Activated T-helper 1 cell treated with anti-CD3 and anti-CD28 coated beads, Interleukin-12 subunit alpha, Interleukin-12 subunit beta, Interleukin-2, Interleukin-4 antibody, amounts not matched to agents 30 ng/mL and 10 ng/mL and 1 ng/mL, durations not matched to agents 14 hours and 24 hours and 36 hours (primary cell): ENCODE measurements at places on chromosomes 7 and 10. TPM values are rescaled to one million over a fixed set of nuclear protein-coding genes. Genes with fewer than 3 reads are reported as not detected.

- no peak for DNase-seq
Measured at GRCh38 chr7:46058086-46058823, 137.2 kb upstream of the IGFBP3 start.

GRCh38 chr7:155935005-155935557 is 122.8 kb upstream of the SHH start:
- DNase-seq, result no peak

DNA sequence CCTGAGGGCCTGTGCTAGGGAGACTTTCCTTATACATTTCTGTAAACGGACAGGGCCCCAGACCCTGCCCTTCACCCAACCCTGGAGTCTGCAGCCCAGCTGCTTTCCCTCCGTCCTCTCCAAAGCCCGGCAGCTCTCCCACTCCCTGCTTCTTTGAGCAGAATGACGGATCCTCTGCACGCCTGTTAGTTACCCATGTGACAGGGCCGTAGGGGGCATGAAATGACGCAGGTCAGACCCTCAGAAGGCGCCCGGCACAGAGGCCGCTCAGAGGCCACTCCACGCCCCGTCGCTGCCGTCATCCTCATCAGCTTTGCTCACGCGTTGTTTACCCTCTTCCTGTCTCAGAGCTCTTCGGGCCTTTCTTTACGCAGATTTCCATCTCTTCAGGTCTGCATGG is 60.2 kb upstream of the MKRN1 start:
- DNase-seq, result no peak

DNA sequence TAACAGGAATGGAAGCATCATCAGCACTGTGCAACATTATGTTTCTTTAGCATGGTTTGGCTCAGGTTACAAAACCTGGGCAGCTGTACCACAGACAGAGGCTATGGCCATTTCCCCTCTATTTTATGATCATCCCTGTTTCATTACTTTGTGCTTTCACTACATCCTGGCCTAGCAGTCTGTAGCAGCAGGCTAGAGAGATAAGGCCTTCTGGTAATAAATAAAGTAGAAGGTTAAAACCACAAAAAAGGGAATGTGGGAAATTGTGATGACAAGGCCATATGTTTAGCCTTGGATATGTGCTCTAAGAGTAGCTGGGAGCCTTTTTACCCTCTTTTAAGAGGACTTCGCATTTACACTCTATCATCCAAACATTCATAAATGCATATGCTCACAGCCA is 266.2 kb upstream of the PHF14 start:
- no peak for DNase-seq

- DNase-seq, result no peak
Measured at GRCh38 chr7:28725911-28726310, 232.2 kb downstream of the TRIL start.

C10orf62 gene
- not detected in 2 replicates for total RNA-seq

DNA sequence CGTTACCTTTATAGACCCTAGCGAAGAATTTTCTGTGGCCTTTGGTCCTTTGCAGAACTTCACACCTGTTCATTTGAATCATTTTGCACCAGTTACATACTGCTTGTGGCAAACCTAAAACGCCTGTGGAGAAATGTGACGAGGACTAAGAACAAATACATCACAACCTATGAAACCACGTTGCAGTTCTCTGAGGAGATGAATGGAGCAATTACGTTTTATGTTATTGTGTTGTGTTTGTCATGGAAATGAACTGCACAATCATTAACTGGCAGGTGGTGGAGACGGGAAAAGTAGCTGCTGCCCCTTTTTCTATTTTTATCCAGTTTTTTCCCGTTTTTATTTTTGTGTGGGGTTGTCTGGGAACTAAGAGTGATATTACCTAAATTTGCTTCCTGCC is 505.5 kb downstream of the SDK1 start:
- DNase-seq, result no peak

NKX1-2 gene
- total RNA-seq, result not detected in 2 replicates

- DNase-seq, result no peak
Measured at GRCh38 chr10:61110188-61110844, 166.3 kb upstream of the RHOBTB1 start.

- DNase-seq, result no peak
Measured at GRCh38 chr7:127870231-127870907, 160.9 kb downstream of the LRRC4 start.

- no peak for DNase-seq
Measured at GRCh38 chr7:500521-501420, 18.9 kb downstream of the PDGFA start.

ZNF736 gene
- 19.8 and 21.3 TPM in 2 replicates for total RNA-seq

DNA sequence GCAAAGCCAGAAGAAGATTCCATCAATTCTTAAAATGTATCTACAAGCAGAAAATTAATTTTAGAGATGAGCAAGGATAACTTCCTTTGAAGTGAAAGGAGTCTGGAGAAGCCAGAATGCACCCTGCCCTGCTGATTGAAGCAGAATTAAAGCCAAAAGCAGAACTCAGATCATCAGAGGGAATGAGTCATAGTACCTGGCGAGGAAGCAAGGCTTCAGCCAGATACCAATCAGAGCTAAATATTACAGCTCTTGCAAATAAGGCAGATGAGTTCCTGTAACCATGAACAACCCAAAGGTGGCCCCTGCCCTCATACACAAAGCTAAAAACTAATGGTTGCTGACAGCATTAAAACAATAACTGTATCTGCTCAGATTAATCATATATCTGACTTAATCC is 10.4 kb downstream of the HTR7 start:
- no peak for DNase-seq

DNA sequence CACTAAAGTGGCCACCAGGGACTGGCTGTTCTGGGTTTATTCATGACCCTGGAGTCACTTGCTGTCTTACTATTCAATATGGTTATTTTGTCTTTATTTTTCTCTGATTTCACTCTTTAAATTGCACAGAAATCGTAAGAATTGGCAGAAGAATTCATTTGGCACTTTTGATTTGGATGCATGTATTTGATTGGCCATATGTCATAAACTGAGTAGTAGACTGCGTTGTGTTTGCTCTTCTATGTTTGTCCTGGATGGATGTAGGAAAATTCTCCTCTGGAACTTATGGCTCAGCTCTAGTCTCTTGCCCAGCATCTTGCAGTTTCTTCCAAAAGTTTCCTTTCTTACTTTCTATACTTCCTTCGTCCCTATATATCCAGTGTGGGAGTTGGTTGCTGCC is 452.7 kb downstream of the GATA3 start:
- DNase-seq, result no peak

DNA sequence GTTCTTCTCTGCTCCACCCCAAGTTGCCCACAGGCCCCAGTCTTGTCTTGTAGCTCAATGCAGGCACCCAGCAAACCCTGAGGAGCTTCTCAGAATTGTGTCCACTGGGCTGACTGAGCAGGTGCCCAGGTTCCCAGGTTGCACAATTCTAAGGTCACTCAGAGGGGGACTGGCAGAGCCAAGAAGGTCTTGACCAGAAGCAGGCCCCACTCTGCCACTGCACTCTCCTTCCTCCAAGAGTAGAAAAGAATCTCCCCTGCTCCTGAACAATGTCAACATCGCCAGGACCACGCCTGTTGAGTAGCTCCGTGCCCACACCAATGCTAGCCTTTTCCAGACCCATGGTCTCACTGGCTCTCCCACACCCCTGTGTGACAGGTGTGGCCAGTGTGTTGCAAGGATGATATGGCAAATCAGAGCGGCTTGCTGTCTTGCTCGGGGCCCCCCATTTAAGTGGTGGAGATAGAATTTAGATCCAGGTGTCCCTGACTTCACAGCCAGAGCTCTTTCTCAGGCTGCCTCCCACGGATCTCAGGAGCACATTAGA is 577 bp downstream of the LRRC18 start:
- no peak for DNase-seq

ESYT2 gene
- 59.1 and 63.1 TPM in 2 replicates for total RNA-seq

GRCh38 chr7:117085275-117085674 is 132.0 kb downstream of the ST7 start:
- DNase-seq, result no peak

- no peak for DNase-seq
Measured at GRCh38 chr10:131513445-131513844, 201.9 kb upstream of the TCERG1L start.

DNA sequence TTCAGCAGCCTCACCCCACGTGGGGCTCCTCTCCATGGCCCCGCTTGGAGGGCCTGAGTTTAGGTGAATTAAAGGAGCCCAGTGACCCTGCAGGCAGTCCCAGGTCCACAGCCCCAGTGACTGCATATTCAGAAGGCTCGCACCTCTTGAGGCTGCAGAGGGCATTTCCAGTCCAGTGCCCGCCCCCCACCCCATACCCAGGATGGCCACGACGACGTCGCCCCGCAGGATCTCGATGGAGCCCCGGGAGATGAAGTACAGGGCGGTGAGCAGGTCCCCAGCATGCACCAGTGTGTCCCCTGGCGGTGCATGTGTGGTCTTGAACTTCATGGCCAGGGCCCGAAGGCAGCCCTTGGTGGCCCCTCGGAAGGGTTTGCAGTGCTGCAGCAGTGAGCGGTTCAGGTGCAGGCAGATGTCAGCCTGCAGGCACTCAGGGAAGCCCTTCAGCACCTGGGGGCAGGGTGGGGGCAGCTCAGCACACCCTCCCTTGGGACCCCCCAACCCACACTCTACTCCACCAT is 28.1 kb downstream of the KCNH2 start:
- no peak for DNase-seq

- DNase-seq, result peak; percentile 2
Measured at GRCh38 chr7:77157446-77157845, 35.0 kb downstream of the CCDC146 start.

DNA sequence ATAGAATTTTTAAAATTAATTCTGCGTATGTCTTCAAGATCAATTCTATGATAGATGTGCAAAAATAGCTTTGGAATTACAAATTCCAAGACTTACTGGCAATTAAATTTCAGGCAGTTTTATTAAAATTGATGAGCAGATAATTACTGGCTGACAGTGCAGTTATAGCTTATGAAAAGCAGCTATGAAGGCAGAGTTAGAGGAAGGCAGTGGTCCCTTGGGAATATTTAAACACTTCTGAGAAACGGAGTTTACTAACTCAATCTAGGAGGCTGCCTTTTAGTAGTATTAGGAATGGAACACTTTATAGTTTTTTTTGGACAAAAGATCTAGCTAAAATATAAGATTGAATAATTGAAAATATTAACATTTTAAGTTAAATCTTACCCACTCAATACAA is 70.8 kb downstream of the CFTR start:
- no peak for DNase-seq

MLXIPL gene
- not detected in 2 replicates for total RNA-seq

GRCh38 chr10:125859128-125859817 is 21.8 kb downstream of the DHX32 start:
- DNase-seq, result no peak

GRCh38 chr10:23558361-23558799 is 119.5 kb downstream of the OTUD1 start:
- DNase-seq, result no peak

COL28A1 gene
- total RNA-seq, result not detected in 2 replicates

SEMA3D gene
- 0.60 and 0.64 TPM in 2 replicates for total RNA-seq

- DNase-seq, result no peak
Measured at GRCh38 chr10:1396297-1396635, 340.1 kb downstream of the WDR37 start.

GRCh38 chr10:104472505-104472904 is 118.9 kb downstream of the CFAP58 start:
- DNase-seq, result no peak

DNA sequence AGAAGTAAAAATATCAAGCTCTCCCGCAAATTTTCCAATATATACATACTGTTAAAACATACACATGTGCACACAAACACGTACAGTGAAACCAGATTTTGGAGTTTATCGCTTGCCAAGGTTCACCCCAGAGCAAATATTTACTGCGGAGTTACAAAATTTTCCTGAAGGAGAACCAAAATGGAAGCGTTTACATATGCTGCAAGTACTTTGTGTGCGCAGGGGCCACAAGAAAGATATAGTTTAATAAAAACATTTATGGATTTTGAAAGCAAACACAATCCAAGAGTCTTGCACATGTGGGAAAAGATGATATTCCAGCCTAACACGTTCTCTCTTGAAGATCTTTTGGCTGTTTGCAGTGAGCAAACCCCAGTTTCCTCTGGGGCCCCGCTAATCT is 301.3 kb upstream of the NFE2L3 start:
- no peak for DNase-seq

PTPN20 gene
- total RNA-seq, result 0.21 TPM in 1 of 2 replicates, not detected in the other

AGAP5 gene
- 10.2 and 11.0 TPM in 2 replicates for total RNA-seq

- no peak for DNase-seq
Measured at GRCh38 chr7:108311446-108312168, 144.6 kb downstream of the NRCAM start.

BMPER gene
- not detected in 2 replicates for total RNA-seq

- DNase-seq, result no peak
Measured at GRCh38 chr7:138980563-138981291, 462 bp downstream of the KIAA1549 start.
